T-helper 17 cell (primary cell): ENCODE measurements at places on chromosomes 6 and 20. TPM values are rescaled to one million over a fixed set of nuclear protein-coding genes. Genes with fewer than 3 reads are reported as not detected.

Gene PRND
- not detected for total RNA-seq

Gene ELOVL4
- total RNA-seq: 5.1 TPM

Gene EBF4
- 2.0 TPM for total RNA-seq

Gene C20orf141
- total RNA-seq: not detected

Gene LAMA5
- 0.72 TPM for total RNA-seq

Gene KCNK5
- total RNA-seq: 0.78 TPM

Gene EYS
- total RNA-seq: not detected

Gene HSPA1L
- total RNA-seq: 3.4 TPM

Gene ADISSP
- 19.0 TPM for total RNA-seq

Gene SLC12A5
- not detected for total RNA-seq

Gene EYA4
- not detected for total RNA-seq

Gene HSF2
- total RNA-seq: 20.4 TPM

Gene AURKA
- total RNA-seq: 1.0 TPM

Gene GSTA2
- total RNA-seq: not detected

Gene MROH8
- total RNA-seq: 2.0 TPM

Gene SALL4
- total RNA-seq: 0.32 TPM

Gene RRP36
- 25.2 TPM for total RNA-seq

Gene GTSF1L
- not detected for total RNA-seq

Gene CEP57L1
- total RNA-seq: 4.6 TPM

Gene SLC22A7
- total RNA-seq: not detected
